ENCODE measurements at places on chromosomes 4 and X. TPM values are rescaled to one million over a fixed set of nuclear protein-coding genes. Genes with fewer than 3 reads are reported as not detected.

DNA sequence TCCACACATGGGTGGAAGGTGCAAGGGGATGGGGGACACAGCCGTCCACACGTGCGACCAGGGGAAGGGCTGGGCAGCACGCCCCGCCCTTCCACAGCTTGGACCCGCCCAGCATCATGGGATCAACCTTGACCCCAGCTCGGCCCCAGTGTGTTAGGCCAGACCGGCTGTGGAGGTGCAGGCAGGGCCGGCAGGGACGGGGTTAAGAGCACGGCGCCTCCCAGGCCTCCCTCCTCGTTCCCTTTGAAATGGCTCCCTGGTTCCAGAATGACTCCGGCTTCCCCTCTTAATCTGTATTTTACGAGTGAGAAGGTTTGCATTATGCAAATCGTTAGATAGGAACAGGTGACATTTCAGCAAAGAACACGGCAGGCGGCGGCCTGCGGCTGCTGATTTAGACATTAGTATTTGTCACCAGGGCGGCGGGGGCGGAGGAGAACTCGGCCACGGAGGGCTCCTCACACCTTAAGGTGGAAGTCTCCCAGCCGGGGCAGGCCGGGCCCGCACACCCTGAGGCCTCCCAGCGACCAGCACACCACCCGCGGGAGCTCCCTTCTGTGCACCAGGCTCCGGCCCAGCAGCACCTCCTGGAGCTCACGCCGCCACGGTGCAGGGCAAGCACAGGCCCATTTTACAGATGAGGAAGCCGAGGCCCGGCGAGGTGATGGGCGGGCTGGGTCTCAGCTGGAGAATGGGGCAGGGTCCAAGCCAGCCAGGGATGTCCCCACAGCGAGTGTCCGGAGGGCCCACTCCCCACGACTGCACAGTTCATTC lies 116.1 kb downstream of the FAM53A start:
- peak; percentile 46 for DNase-seq

DNA sequence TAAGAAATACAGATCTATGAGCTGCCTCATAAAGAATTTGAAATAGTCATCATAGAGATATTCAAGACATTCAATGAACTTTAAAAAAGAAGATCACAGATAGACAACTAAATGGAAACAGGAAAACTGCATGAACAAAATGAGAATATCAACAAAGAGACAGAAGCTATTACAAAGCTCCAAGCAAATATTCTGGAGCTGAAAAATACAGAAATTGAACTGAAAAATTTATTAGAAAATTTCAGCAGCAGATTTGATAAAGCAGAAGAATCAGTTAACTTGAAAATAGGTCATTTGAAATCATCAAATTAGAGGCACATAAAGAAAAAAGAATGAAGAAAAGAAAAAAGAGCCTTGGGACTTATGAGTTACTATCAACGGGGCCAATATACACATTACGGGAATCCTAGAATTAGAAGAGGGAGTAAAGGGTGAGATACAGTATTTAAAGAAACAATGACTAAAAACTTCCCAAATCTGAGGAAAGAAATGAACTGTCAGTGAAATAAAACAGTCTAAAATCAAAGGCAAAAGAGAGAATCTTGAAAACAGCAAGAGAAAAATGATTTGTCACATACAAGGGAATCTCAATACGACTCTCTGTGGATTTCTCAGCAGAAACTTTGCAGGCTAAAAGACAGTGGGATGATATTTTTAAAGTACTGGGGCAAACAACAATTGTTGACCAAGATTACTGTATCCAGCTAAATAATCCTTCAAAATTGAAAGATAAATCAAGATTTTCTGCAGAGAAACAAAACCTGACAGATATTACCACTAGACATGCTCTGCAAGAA lies 641.6 kb downstream of the ANKRD50 start:
- DNase-seq, result no peak

GRCh38 chrX:96906741-96907140 lies 23.0 kb downstream of the RPA4 start:
- DNase-seq, result no peak

DNA sequence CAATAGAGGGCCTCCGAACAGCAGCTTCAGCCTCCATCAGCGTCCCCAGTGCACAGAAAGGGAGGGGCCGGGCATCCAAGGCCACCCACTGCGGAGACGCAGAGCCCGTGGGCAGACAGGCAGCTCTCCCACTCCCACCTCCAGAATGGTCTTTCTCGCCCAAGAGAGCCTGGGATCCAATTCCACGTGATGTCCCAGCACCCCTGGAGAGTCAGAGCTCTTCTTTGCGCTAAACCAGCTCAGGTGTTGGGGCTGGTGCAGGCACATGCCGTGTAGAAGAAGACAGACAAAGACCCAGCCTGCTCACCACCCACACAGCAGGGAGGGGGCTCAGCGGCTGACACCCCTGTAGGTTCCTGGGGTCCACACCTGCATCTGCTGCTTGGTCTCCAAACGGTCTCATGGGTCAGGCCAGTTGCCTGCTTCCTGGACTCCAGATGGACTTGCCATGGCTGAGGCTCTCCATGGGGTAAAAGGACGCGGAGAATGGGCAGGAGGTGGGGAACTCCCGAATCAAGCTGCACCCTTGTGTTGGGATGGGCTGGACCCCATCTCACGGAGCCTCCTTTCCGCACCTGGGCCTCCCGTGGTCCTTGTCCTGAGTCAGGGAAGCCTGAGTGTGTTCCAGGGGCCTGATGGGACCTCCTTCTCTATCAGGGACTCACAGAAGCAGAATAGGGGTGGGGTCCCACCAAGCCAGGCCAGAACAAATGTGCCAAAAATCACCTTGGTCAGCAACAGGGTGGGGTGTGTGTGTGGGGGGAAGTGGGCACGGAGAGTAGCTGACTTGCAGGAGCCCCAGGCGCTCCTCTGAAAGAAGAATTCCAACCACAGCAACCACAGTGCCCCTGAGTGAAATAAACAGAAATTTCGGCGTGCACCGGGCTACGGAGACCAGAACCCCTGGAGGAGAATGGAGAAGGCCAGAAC lies 11.6 kb upstream of the ASMTL start:
- peak; percentile 22 for DNase-seq

DNA sequence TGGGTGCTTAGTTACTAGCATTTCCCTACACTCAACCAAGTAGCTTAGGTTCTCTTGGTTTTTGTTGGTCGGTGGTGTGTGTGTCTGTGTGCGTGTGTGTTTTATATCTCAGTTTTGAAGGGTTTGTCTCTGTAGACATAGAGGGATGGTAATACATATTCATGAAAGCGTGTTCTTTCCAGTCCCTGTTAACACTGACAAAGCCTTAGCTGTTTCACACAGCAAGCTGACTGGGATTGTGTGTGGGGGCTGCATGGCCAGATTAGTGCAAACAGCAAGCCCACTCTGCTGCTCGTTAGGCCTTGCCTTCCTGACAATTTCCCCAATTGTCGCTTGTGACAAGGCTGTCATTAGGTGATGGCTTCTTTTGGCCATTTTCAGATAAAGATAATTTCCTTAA lies 43.9 kb downstream of the ALPK1 start:
- no peak for DNase-seq

DNA sequence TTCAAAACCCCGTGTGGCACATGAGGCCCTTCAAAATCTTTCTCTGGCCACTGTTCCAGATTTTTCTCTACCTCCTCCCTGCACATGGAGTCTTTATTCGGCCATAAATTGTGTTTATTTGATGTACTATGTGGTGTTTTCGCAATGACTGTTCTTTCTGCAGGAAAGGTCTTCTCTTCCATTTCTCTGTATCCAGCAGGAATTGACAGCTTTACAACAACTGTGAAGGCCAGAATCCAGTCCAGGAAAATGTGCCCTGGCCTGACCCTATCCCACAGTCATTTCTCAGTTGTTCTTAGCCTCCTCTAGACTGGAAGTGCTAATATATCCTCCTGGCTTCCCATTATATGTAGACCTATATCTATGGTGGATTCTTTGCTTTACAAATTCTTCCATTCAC lies 191.4 kb downstream of the COL25A1 start:
- no peak for DNase-seq

GRCh38 chrX:40735325-40736169 lies at the start of gene MED14:
Gene MED14 (minus strand): TSS chrX:40735542. CDS start chrX:40735412, 130 bp downstream.
- DNase-seq, result peak; percentile 89

ATOH1 gene
- not detected for total RNA-seq

GRCh38 chrX:130299279-130300009 lies 30.7 kb upstream of the ZNF280C start:
- DNase-seq, result no peak

DNA sequence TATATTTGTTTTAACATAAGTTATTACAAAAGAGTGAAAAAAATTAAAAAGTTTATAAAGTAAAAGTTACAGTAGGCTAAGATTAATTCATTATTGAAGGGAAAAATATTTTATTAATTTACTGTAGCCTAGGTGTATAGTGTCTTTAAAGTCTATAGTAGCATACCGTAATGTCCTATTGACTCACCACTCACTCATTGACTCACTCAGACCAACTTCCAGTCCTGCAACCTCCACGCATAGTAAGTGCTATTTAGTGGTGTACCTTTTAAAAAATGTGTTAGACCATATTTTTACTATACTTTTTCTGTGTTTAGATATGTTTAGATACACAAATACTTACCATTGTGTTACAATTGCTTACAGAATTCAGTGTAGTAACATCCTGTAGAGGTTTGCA lies 841.1 kb downstream of the CENPC start:
- DNase-seq, result no peak

- no peak for DNase-seq
Measured at GRCh38 chr4:88106205-88106604, 52.2 kb downstream of the ABCG2 start.

- DNase-seq, result no peak
Measured at GRCh38 chrX:18428006-18428405, 2.6 kb downstream of the CDKL5 start.

DNA sequence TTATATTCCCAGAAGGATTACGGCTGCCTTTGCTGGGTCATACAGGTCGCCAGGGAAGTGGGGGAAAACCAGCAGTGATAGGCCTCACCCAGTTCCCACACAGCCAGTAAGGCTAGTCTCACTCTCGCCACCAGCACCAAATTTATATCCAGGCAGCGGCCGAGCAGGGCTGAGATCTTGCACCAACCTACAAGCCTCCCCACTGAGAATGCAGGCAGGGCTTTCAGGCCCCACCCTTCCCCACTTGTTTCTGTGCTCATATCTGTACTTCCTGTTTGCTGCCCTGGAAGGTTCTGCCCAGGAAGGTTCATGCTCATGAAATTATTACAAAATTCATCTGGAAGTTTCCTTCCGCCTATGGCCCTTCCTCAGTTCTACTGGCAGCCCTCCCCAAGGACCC lies 179.7 kb downstream of the STIM2 start:
- DNase-seq, result peak; percentile 56

DNA sequence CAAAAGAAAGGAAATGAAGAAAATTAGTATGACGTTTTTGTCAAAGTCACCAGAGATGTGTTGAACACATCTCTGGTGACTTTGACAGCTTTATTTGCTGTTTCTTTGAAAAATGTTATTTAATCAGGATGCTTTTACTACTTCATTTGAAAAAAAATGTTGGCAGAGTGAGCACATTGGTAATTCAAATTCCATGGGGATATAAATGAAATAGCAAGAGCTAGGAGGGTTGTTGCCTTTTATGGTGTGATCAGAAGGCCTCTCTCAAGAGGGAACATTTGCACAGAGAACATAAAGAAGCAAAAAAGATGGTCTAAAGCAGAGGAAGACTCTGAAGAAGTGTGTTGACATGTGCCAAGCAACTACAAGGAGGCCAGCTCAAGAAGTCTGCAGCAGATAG lies 46.6 kb upstream of the CXCL8 start:
- DNase-seq, result no peak

DNA sequence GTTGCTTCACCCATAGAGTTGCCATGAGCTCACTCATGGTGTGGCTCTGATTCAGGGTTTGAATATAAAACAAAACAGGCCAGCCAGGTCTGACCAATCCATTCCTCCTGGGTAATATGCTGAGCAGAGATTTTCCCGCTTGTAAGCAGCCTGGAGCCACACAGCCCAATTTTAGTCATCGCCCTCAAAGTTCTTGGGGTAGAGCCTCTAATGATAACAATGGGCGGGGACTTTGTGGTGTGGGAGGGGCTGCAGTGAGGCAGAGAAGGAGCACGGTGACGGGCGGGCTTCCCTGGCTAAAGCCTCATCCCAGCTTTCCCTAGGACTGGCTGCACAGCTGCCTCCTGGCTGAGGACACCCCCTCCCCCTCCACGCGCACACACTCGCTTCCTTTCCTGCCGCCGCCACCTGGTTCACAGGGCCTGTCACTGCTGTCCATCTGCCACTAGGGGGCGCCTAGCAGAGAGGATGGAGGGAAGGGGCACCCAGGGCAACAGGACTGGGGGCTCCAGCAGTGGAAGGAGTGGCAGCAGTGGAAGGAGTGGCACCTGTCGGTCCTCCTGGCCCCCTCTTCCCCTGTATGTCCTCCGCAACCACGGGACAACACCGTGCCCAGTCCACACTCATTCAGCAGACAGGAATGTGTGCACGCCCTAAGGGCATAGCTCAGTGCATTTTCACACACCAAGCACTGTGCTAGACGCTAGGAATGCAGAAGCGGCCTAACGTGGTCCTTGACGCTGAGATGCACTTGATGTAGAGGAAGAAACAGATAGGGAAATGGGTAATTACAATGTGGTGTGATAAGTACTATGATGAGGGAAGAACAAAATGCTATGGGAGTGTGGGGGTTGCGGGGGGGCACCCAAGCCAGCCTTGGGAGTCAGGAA lies 26.8 kb downstream of the PRPS1 start:
- peak; percentile 71 for DNase-seq

UCP1 gene
- not detected for total RNA-seq

DNA sequence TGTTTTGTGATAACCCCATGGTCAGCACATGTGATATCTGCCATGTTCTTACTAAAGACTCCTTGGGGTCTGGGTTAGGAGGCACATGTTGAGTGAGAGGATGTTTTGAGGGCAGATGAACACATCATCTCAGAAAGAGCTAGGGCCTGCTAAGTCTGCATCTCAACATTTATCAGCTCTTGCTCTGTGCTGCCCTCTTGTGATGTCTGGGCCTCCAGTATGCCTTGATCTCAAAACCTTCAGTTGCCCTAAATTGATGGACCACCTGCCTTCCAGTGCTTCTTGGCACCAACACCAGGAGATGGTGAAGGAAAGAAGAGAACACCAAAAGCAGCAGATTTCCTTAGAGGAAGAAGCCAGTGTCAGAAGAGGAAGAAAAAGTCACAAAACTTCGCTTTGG lies 22.5 kb downstream of the MID1 start:
- DNase-seq, result no peak

GRCh38 chr4:152843481-152844090 lies 63.8 kb downstream of the ARFIP1 start:
- no peak for DNase-seq

GRCh38 chr4:186169945-186170802 lies 21.2 kb upstream of the CYP4V2 start:
- no peak for DNase-seq

GRCh38 chr4:74148205-74148604 lies 9.7 kb upstream of the MTHFD2L start:
- DNase-seq, result no peak

GRCh38 chrX:66045894-66046293 lies 6.0 kb upstream of the VSIG4 start:
- DNase-seq, result no peak

DNA sequence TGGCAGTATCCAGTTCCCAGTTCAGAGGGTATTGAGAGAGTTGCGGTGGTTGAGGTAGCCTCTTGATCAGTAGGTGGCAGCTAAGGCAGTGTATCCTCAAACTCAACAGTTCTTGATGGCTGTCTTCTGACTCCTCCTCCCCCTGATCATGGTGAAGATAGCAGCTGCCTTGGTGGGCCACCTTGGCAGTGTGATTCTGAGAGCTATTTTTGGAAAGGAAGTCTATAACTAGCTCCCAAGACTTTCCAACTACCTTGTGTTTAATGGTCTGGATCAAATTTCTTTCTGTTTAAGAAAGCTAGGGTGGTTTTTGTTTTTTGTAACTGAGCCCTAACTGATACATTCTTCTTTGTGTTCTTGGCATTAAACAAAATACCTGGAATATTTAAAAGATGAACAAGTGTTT lies 10.5 kb upstream of the TBC1D19 start:
- DNase-seq, result no peak

ZAR1 gene
- not detected for total RNA-seq

Measured in lower lobe of right lung (tissue), 2 donors.